ENCODE measurements at places on chromosomes 4 and X.

GRCh38 chr4:156377036-156377710 is 423.5 kb upstream of the CTSO start:
- DNase-seq = no peak

DNA sequence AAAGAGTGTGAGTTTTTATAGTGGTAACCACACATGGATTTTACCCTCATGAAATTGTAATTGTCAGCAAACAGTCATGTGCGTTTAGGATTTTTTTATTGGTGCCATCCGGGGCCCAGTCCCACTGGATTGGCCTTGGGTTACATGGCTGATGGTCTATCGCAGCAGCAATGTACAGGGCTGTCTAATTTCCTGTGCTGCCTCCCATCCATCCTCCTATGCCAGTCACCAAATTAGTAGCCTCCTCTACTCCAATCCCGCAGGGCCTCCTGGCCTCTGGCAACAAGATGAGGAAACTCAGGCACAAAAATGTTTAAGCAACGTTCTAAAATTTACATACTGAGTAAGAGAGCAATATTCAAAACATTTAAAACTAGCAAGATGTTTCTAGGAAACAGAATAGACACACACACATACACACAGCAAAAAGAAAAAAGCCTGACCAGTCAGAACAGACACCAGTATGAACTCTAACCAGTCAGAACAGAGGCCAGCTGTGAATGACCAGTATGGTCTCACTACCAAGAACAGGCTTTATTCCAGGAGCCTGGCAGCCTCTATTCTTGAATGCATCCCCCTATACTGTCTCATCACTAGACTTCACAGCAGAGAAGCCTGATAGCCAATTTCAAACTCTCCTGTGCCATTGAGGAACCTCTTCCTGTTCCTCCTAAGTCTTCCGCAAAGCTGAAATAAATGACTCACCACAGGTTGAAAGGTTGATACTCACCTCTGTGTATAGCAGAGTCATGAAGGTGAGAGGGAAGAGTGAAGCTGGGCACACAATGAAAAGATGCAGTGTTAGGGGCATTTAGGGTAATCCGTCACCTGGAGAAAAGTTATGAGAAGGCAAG is 42.6 kb downstream of the CHRNA9 start:
- no peak for DNase-seq

DNA sequence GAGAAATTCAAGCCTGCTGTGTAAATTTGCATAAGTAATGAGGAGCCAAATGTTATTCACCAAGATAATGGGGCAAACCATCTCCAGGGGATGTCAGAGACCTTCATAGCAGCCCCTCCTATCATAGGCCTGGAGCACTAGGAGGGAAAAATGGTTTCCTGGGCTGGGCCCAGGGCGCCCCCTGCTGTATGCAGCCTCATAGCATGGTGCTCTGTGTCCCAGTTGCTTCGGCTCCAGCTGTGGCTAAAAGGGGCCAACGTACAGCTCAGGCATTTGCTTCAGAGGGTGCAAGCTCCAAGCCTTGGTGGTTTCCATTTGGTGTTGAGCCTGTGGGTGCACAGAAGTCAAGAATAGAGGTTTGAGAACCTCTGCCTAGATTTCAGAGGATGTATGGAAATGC is 859.3 kb downstream of the RPA4 start:
- no peak for DNase-seq

DNA sequence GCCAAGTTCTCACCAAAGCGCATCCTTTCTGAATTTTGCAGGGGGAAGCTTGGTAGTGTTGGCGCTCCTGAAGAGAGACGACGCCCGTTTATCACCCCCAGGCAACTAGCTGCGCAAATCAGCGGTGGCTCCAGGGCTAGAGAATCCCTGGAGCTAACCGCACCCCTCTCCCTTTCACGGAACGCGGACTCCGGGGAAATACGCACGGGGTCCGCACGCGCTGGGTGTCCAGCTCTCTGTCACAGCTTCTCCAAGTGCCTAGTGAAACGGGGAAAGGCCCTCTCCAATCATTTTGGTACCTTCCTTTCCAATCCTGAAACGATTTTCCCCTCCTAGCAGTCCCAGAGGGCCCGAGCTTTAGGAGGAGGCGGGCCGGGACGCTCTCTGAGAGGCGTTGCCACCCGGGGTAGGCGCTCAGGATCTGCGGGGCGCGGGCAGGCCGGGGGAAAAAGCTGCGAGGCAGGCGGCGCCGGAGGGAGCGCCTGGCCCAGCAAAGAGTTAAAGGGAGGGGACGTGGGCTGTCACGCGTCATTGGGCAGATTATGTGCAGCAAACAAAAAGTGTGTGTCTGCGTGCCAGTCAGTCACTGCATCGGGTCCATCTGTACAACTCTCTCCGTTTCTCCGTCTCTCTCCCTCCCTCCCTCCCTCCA is at the start of gene PRDM8:
TSS of gene PRDM8 (plus strand) at position 582 of the 652 bp plus-strand sequence. CDS start 2,578 bp downstream, outside the sequence.
- no peak for DNase-seq

GRCh38 chr4:117001077-117001476 is 84.3 kb downstream of the TRAM1L1 start:
- DNase-seq = peak; percentile 13

DNA sequence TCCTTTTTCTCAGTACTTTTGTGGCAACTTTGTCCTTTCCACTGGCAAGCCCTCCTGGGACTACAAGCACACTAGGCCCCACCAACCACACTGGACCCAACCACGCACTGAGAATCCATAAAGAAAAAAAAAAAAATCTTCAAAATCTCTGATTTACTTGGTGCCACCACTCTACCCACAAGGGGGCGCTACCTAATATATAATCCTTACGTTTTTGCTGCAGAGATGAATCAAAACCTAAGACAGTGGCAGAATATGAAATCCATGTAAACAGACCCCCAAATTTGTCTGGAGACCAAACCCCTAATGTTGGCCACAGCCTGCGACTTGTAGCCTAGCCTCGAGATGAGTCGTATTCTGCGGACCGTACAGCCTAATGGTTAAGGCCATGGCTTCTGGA is 63.5 kb upstream of the ARHGAP36 start:
- no peak for DNase-seq

DNA sequence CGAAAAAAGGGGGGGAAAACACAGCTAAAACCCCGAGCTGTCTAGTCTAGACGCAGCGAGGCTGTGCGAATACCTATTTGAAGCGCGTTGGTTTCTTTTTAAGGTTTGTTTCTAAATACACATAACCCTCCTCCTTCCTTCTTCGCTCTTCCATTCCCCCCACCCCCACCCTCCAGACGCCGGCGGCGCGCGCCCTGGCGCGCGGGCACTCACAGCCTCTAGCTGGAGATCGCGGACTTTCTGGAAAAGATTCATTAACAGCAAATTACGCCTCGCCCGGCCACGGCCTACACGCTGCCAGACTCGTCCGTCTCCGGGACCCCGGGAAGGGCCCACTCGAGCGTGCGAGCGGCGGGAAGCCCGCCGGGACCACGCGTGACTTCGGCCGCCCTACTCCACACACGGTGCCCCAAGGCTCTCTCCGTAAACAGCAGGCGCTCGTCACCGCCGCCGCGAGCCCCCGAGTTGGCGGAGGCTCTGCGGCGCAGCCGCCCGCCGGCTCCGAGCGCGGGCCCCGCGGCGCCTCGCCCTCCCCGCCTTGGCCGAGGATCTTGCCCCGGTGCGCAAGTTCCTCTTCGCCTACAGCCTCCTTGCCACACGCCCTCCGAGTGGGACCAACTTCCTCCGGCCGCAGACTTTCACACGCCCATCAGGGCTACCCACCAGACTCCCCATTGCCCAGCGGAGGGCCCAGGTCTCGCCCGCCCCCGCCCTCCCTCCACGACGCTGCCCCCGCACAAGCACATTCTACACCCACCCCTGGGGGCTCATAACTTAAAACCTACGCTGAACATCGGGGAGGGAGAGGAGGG is 2.0 kb downstream of the BCOR start:
- DNase-seq = no peak

DNA sequence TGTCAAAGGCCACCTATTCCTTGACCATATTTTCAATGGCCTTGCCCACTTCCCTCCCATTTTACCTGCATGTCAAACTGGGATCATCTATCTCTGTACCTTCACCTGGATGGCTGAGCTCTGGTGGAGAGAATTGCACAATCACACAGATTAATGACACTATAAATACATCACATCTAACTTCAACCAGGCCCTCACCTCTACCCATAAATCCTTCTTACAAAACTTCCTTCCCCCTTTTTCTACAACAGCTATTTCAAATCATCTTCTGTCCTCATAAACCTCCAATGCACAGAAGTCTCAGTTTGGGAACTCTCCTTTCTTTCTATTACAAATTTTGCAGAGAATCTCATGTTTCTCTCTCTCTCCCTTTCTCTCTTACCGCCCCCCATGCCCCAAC is 9.2 kb downstream of the PALLD start:
- no peak for DNase-seq

GRCh38 chr4:158010361-158010760 is 162.5 kb downstream of the GASK1B start:
- DNase-seq = no peak

DNA sequence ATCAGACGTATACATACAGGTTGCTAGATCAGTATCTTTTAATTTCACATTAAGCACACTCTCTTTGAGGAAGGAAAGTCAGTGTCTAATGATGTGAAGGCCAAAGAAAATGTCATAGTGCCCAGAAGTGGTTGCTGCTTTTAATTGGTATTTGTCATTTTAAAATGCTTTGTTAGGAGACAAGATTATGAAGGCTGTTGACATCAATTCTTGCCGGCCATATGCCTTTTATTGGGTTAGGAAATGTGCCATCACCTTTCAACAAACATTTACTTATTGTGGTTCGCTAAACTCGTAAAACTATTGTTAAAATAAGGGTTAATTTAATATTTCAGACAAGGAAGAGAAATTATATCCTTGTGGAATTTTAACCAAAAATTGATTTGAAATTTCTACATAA is 32.2 kb downstream of the NFKB1 start:
- no peak for DNase-seq

- DNase-seq = no peak
Measured at GRCh38 chr4:1290165-1290977, 680 bp downstream of the MAEA start.

DNA sequence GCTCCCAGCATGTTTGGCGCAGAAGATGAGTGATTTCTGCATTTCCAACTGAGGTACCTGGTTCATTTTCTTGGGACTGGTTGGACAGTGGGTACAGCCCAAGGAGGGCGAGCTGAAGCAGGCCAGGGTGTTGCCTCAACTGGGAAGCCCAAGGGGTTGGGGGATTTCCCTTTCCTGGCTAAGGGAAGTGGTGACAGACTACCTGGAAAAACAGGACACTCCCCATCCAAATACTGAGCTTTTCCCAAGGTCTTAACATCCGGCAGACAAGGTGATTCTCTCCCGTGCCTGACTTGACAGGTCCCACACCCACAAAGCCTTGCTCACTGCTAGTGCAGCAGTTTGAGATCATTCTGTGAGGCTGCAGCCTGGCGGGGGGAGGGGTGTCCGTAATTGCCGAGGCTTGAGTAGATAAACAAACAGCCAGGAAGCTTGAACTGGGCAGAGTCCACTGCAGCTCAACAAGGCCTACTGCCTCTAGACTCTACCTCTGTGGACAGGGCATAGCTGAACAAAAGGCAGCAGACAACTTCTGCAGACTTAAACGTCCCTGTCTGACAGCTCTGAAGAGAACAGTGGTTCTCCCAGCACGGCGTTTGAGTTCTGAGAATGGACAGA is 307.7 kb upstream of the ARSJ start:
- DNase-seq = no peak

GRCh38 chr4:151643564-151643963 is 117.2 kb downstream of the GATB start:
- DNase-seq = no peak

DNA sequence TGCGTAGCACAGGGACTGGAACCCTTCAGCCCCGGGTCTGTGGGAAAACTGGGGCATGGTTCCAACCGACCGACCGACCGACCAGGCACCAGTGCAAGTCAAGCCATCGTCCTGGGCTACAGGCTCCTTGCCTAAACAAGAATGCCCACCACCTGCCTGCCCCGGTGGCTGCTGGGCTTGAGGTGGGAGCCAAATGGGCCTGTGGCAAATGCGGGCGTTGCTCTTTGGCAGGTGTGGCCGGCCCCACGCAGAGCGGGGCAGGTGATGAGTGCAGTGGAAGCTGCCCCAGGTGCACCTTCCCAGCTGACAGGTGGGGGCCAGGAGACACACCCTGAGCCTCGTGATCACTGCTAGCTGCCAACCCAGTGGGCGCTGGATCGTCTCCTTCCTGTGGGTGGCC is 77.9 kb downstream of the MTMR1 start:
- DNase-seq = no peak

GRCh38 chrX:7024850-7025249 is 122.7 kb upstream of the STS start:
- no peak for DNase-seq

GRCh38 chr4:34138385-34138784 is 2105.9 kb downstream of the ARAP2 start:
- no peak for DNase-seq

- no peak for DNase-seq
Measured at GRCh38 chr4:185211035-185211434, 1.6 kb downstream of the SNX25 start.

- no peak for DNase-seq
Measured at GRCh38 chr4:27835851-27836250, 975.2 kb downstream of the STIM2 start.

GRCh38 chr4:7424553-7425111 is 10.1 kb downstream of the PSAPL1 start:
- no peak for DNase-seq

GRCh38 chrX:20116087-20116576 is 575 bp downstream of the MAP7D2 start:
- DNase-seq = no peak

DNA sequence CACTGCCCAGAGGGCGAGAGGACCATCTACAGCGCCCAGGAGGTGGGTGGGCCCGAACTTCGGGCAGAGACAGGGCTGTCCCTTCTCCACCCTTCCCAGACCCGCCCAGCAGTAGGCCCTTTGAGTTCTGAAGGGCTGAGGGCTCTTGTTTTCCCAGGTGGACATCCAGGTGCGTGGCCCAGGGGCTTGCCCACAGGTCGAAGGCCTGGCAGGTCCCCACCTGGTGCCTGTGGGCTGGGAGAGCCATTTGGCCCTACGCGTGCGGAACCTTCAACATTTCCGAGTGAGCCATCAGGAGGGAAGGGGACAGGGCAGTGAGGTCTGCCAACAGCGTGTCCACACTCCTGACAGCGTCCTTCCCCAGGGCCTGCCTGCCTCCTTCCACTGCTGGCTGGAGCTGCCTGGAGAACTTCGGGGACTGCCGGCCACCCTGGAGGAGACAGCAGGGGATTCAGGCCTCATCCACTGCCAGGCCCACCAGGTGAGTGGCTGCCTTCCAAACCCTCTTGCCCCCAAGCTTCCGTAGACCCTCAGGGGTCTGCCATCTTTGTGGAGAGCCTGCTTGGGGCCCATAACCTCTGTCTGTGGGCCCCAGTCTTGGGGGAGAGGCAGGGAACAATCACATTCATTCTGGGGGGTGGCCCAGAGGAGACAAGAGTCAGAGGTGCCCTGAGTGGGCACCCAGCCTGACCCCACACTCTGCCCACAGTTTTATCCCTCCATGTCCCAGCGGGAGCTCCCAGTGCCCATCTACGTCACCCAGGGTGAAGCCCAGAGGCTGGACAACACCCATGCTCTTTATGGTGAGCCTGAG is 6.8 kb downstream of the PLXNB3 start:
- no peak for DNase-seq
